Fibroblast of villous mesenchyme (primary cell): ENCODE measurements at places on chromosomes 2 and 18. TPM values are rescaled to one million over a fixed set of nuclear protein-coding genes. Genes with fewer than 3 reads are reported as not detected.

The LBH gene
- 548 and 803 TPM in 2 replicates for total RNA-seq

The MERTK gene
- under 0.01 TPM in 2 replicates for total RNA-seq

The SULT1C2 gene
- total RNA-seq: not detected in 2 replicates

The SCN9A gene
- 43.5 and 72.1 TPM in 2 replicates for total RNA-seq

The CROCC2 gene
- total RNA-seq: not detected in 2 replicates

The PIKFYVE gene
- 36.1 and 46.6 TPM in 2 replicates for total RNA-seq

The TOGARAM2 gene
- under 0.01 and 0.43 TPM in 2 replicates for total RNA-seq

The HRH4 gene
- total RNA-seq: under 0.01 TPM in 1 of 2 replicates, not detected in the other

The DHRS9 gene
- total RNA-seq: under 0.01 TPM in 1 of 2 replicates, not detected in the other
